ENCODE measurements at places on chromosomes 6 and 20. TPM values are rescaled to one million over a fixed set of nuclear protein-coding genes. Genes with fewer than 3 reads are reported as not detected.

Gene MYB
- total RNA-seq, result 1.6 TPM

Gene RGS17
- 1.1 TPM for total RNA-seq

Gene UST
- 6.3 TPM for total RNA-seq

Gene ELOVL4
- 3.6 TPM for total RNA-seq

Gene TFAP2B
- 5.0 TPM for total RNA-seq

Gene LTB
- 0.32 TPM for total RNA-seq

Gene OLIG3
- total RNA-seq, result 0.27 TPM

DNA sequence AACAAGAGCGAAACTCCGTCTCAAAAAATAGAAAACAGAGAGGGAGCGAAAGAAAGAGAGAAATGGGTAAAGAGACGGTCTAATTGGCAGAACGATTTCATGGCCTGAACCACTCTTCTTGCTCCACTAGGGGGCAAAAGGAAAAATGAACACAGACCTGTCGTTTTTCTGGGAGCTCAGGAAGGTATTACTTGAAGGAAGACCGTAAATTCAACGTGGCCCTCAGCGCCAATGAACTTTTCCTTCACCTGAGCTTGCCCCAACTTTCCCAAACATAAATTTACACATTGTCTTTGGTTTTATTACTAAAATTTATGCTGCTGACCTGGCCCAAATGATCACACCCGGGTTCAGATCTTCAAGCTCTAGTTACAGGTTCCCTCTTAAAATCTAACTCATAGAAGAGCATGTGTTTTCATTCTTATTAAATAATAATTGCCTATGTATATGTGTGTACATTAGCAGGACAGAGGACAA, 67.3 kb downstream of the ATP9A start:
- DNase-seq, result no peak
- H3K36me3 ChIP-seq, result peaks cover 2% of the 10 kb centered on the region
- no peaks in the 10 kb centered on the region for H3K27me3 ChIP-seq
- H3K27ac ChIP-seq, result no peak overlapping the region
- H3K4me3 ChIP-seq, result no peak overlapping the region
- H3K4me1 ChIP-seq, result peaks cover 59% of the 10 kb centered on the region

GRCh38 chr20:16434062-16434664, 139.1 kb downstream of the KIF16B start:
- no peak for DNase-seq
- peaks cover 36% of the 10 kb centered on the region for H3K36me3 ChIP-seq
- no peak overlapping the region for H3K4me3 ChIP-seq
- peaks cover 23% of the 10 kb centered on the region for H3K4me1 ChIP-seq
- H3K27me3 ChIP-seq, result no peaks in the 10 kb centered on the region

DNA sequence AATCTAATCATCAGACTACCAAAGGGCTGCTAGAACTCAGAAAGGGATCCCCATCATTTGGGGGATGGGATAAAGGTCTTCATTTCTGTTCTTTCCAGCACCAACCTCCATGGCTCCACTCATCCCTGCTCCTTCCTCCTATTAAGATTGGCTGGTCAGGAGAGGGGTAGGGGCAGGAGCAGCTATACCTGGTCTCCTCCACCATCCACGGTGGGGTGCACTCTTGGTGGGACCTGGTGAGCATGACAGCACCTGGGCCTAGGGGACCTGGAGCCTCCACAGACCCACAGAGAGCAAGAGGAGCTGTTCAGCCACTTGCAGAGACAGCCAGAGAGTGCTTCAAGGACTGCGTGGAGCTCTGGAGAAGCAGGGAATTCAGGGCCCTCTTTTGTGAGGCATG, 6.1 kb upstream of the ULBP2 start:
- no peak overlapping the region for H3K4me3 ChIP-seq
- peaks cover 94% of the 10 kb centered on the region for H3K27me3 ChIP-seq
- no peaks in the 10 kb centered on the region for H3K36me3 ChIP-seq
- H3K4me1 ChIP-seq, result peaks cover 9% of the 10 kb centered on the region
- no peak overlapping the region for H3K27ac ChIP-seq

DNA sequence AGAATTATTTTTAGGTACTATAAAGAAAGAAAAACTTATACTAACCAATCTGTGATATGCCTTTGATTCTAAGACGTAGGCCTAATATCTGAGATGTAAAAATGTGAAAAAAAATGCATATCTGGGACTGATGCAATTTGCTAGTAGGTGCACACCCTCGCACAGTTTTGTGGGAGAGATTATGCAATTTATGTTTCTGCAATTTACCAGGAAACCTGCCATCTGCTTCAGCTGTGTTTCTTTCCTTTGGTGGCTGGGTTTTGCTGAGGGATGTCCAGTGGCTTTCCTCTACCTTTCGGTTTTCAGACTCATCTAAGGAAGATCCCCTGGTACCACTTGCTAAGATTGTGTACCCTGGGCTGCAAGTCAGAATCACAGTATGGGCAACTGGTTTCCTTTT, 186.9 kb downstream of the ZFP64 start:
- H3K4me1 ChIP-seq, result peaks cover 40% of the 10 kb centered on the region

GRCh38 chr6:11230158-11231107, 2.0 kb downstream of the NEDD9 start:
- no peak for DNase-seq
- peaks cover 63% of the 10 kb centered on the region for H3K4me1 ChIP-seq
- peak overlapping the region; percentile 97 for H3K27ac ChIP-seq
- H3K27me3 ChIP-seq, result no peaks in the 10 kb centered on the region
- H3K4me3 ChIP-seq, result peak overlapping the region; percentile 85

GRCh38 chr20:6709910-6710595, 57.4 kb upstream of the BMP2 start:
- peak overlapping the region; percentile 60 for H3K27ac ChIP-seq
- H3K4me3 ChIP-seq, result no peak overlapping the region
- H3K27me3 ChIP-seq, result no peaks in the 10 kb centered on the region
- DNase-seq, result no peak

DNA sequence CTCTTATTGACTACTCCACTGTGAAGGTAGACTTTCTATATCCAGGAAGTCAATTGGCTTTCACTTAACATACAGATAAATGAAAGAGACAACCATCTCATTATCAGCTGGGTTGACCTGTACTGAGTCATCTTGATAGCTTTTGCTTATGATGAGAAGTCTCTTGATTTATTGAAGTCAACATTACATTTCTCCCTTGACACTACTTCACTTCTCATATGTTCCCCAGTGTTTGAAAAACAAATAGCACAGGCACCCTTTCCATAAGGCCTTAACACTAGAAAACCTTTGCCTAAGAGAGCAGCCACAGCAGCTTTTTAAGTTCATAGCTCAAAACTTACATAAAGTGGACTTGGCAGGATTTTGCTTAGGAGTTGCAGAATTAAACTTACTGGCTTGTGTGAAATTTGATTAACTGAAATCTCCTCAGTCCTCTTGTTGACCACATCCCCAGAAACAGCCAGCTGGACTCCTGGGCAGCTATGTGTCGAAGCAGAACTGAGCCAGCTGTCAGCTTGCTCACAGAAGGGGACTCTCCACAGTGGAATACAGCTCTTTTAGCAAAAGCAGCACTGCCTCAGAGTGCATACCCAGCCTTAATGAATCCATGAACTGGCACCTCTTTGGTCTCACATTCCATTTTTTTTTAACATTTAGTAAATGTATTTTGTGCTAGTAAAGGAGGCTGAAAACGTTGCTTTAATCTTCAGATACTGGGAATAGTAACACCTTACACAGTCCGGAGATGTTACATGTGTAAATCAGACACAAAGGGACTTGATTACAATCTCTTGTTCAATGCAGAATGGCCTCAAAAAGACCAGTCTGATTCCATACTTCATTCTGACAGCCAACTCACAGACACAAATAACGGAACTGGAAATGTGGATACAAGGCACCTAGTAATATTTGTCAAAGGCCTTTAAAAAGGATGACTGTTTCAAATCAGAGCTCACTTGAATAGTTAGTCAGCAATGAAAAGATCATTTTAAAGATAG, 1532.7 kb downstream of the HACE1 start:
- no peaks in the 10 kb centered on the region for H3K27me3 ChIP-seq
- DNase-seq, result no peak
- no peak overlapping the region for H3K4me3 ChIP-seq
- H3K4me1 ChIP-seq, result peaks cover 4% of the 10 kb centered on the region
- H3K27ac ChIP-seq, result no peak overlapping the region

GRCh38 chr6:134805168-134805567, 144.7 kb downstream of the ALDH8A1 start:
- peak overlapping the region; percentile 58 for H3K27ac ChIP-seq
- H3K4me1 ChIP-seq, result peaks cover 37% of the 10 kb centered on the region
- H3K36me3 ChIP-seq, result no peaks in the 10 kb centered on the region
- no peak for DNase-seq
- no peak overlapping the region for H3K4me3 ChIP-seq

DNA sequence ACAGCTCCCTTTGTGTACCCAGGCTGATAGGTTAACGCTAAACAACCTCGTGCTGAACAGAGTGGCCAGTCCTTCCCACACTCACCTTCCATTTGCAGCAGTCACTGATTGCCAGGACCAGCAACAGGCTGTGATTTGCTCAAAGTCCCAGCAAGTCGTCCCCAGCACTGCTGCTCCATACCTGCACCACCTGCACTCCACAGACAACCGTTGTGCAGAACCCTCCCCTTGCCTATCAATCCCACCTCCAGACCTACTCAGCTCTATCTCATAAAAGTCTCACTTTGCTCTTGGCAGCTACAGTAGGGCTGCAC, 43.1 kb upstream of the SCML4 start:
- peaks cover 20% of the 10 kb centered on the region for H3K36me3 ChIP-seq
- DNase-seq, result no peak
- H3K27me3 ChIP-seq, result no peaks in the 10 kb centered on the region
- H3K27ac ChIP-seq, result no peak overlapping the region
- H3K4me1 ChIP-seq, result peaks cover 2% of the 10 kb centered on the region
- H3K4me3 ChIP-seq, result no peak overlapping the region

- H3K27ac ChIP-seq, result no peak overlapping the region
- no peak overlapping the region for H3K4me3 ChIP-seq
- H3K27me3 ChIP-seq, result peaks cover 5% of the 10 kb centered on the region
- H3K4me1 ChIP-seq, result peaks cover 4% of the 10 kb centered on the region
- H3K36me3 ChIP-seq, result no peaks in the 10 kb centered on the region
Measured at GRCh38 chr20:18973529-18974173, 160.1 kb downstream of the SCP2D1 start.

- peaks cover 22% of the 10 kb centered on the region for H3K27me3 ChIP-seq
- peaks cover 8% of the 10 kb centered on the region for H3K4me1 ChIP-seq
- H3K27ac ChIP-seq, result no peak overlapping the region
- no peak overlapping the region for H3K4me3 ChIP-seq
- H3K36me3 ChIP-seq, result no peaks in the 10 kb centered on the region
- DNase-seq, result no peak
Measured at GRCh38 chr6:163860287-163861081, 446.0 kb downstream of the QKI start.

- no peak for DNase-seq
- no peak overlapping the region for H3K4me3 ChIP-seq
- no peak overlapping the region for H3K27ac ChIP-seq
- no peaks in the 10 kb centered on the region for H3K36me3 ChIP-seq
Measured at GRCh38 chr6:41663568-41663967, 25.3 kb downstream of the MDFI start.

DNA sequence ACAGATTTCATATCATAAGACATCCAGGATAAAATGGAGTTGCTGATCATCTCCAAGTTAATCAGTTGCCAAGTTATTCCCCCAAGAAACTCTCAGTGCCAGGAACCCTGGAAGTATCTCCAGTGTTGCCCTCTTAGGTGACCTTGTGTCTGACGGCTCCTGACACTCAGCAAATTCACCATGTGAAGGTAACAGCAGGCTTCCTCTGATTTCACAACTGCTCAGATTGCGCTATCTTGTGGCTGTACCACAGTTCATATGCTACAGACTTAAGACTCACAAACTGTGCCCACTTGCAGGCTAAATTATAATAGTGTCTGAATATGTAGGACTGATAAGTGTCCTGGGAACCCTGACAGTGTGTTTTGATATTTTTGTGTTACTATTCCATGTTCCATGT, 186.6 kb upstream of the OPRM1 start:
- H3K27ac ChIP-seq, result no peak overlapping the region
- H3K4me3 ChIP-seq, result no peak overlapping the region
- no peaks in the 10 kb centered on the region for H3K36me3 ChIP-seq
- H3K4me1 ChIP-seq, result no peaks in the 10 kb centered on the region
- H3K27me3 ChIP-seq, result no peaks in the 10 kb centered on the region
- no peak for DNase-seq

DNA sequence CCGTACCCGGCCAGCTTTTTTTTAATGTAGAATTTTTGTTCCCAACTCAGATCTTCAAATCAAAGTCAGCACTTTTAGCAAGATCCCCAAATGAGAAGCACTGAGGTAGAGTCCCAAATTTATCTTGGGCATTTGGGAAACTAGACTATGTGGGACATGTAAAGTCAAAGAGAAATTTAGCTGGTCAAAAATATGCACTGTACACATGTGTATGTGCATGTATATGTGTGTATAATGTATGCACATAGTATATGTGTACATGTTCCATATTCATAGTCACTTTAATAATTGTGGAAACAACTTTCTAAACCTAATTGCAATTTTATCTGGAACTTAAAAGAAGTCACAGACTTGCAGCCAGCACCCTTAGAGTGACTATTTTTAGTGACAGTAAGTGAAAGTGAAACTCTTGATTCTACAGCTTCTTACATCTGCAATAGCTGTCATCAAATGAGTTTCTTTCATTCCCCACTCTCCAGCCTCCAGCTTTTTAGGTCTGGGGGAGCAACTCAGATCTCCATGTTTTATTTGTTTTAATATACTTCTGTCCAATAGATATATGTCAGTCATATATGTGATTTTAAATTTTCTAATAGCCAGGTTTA, 53.6 kb downstream of the CDC40 start:
- no peaks in the 10 kb centered on the region for H3K4me1 ChIP-seq
- H3K36me3 ChIP-seq, result peaks cover 36% of the 10 kb centered on the region
- H3K27me3 ChIP-seq, result no peaks in the 10 kb centered on the region
- H3K27ac ChIP-seq, result no peak overlapping the region
- H3K4me3 ChIP-seq, result no peak overlapping the region
- no peak for DNase-seq

GRCh38 chr6:151442371-151442770, 9.6 kb downstream of the RMND1 start:
- peaks cover 15% of the 10 kb centered on the region for H3K4me1 ChIP-seq
- no peaks in the 10 kb centered on the region for H3K27me3 ChIP-seq
- no peak overlapping the region for H3K27ac ChIP-seq
- H3K4me3 ChIP-seq, result no peak overlapping the region

DNA sequence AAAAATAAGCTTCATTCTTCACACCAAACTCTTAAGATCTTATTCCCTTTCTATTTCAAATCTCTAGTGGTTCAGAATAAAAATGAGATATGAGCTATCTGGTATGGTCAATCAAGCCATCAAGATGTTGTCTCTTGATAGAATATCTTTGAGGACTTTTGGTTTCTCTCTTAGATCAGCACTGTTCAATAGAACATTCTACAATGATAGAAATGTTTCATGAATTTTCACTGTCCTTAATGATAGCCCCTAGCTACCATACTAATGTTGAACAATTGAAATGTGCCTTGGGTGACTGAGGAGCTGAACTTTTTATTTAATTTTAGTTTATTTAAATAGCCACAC, 24.1 kb upstream of the HINT3 start:
- no peaks in the 10 kb centered on the region for H3K4me1 ChIP-seq
- H3K27me3 ChIP-seq, result no peaks in the 10 kb centered on the region
- no peak overlapping the region for H3K4me3 ChIP-seq
- peaks cover 15% of the 10 kb centered on the region for H3K36me3 ChIP-seq
- DNase-seq, result no peak

GRCh38 chr6:46584586-46584985, 68.0 kb downstream of the CYP39A1 start:
- H3K4me3 ChIP-seq, result no peak overlapping the region
- no peaks in the 10 kb centered on the region for H3K27me3 ChIP-seq
- DNase-seq, result no peak
- no peak overlapping the region for H3K27ac ChIP-seq
- H3K4me1 ChIP-seq, result peaks cover 6% of the 10 kb centered on the region

GRCh38 chr20:50208085-50208491, 17.5 kb downstream of the CEBPB start:
- H3K27me3 ChIP-seq, result no peaks in the 10 kb centered on the region
- H3K4me1 ChIP-seq, result peaks cover 14% of the 10 kb centered on the region
- DNase-seq, result no peak
- no peak overlapping the region for H3K4me3 ChIP-seq

Data from mesothelial cell of epicardium (in vitro differentiated cells).